NCI-H187 (cell line): ENCODE measurements at places on chromosomes 2 and 18.

GRCh38 chr2:48026865-48027264, 120.6 kb upstream of the FBXO11 start:
- no peak for DNase-seq

- no peak for DNase-seq
Observed at GRCh38 chr2:119694845-119695521, 16.0 kb downstream of the TMEM177 start.

- no peak for DNase-seq
Observed at GRCh38 chr18:13235981-13236380, 17.4 kb downstream of the LDLRAD4 start.

DNA sequence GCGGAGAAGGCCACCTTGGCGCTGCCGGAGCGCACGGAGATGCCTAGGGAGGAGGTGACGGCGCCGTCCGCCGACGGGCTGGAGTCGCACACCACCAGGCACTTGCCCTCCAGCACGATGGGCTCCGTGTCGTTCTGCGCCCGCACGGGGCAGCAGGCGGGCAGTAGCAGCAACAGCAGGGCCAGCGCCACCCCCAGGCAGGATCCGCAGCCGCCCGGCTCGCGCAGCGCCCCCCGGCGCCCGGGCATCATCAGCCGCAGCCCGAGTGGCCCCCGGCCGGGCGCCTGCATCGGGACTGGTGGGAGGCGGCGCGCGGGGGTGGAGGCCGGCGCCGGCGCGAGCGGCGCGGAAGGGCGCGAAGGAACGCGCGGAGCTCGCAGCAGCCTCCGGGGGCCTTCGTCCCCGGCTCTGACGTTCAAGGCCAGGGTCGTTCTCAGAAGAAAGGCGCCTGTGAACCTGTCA, 2.2 kb downstream of the CBLN2 start:
- no peak for DNase-seq

DNA sequence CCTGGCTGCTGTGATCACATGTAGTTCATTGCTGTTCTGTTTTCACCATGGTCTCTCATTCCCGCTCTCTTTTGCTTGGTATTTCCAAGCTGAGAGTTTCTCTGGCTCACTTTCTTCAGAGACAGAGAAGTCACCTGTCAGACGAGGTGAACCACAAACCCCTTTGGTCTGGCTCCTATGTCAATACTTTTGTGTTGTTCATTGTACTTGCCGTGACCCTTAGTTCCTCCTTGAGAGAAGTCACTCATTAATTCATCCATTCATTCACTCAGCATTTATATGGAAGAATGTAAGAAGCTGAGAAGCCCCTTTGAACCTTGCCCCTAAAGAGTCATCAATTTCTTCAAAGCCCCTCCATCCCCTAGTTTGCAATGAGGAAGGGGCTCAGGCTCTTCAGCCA, 15.2 kb downstream of the MCFD2 start:
- no peak for DNase-seq

- no peak for DNase-seq
Observed at GRCh38 chr2:169136885-169137534, 67.6 kb downstream of the DHRS9 start.

DNA sequence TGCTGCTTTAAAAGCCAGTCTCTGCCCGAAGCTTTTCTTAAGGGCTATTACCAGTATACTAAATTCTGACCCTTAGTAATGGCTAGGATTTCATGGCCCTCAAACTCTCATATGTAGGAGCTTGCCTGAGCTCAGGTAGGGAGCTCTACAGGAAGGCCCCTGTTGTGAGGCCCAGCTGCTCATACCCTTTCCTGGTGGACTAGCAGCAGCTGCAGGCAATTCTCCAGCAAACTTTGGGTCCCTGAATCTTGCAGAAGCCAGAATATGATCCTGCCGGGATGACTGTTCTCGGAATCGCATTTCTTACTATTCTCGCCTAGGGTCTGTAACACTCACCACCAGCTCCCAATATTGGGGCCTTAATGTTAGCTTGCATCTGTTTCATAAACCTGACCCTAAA, 106.4 kb upstream of the SERTAD2 start:
- no peak for DNase-seq

DNA sequence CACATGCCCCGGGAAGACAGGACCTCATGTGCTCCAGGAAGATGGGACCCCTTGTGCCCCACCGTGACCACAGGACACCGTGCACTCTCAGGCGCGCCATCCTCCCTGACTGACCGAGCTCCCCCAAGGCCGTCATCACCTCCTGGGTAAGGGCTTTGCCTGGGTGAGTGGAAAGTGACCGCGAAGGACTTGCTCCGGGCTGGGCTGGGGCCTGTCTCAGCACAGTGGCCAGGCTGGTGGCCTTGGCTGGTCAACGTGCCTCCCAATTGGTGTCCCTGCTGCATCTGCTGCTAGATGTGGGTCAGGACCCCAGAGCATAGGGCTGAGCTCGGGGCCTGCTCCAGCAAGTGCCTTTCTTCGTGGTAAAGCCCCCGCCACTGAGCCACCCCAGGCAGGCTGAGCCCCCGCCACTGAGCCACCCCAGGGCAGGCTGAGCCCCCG, 69.7 kb upstream of the CTDP1 start:
- DNase-seq = no peak

GRCh38 chr18:74303306-74303705, 11.5 kb upstream of the CYB5A start:
- no peak for DNase-seq

DNA sequence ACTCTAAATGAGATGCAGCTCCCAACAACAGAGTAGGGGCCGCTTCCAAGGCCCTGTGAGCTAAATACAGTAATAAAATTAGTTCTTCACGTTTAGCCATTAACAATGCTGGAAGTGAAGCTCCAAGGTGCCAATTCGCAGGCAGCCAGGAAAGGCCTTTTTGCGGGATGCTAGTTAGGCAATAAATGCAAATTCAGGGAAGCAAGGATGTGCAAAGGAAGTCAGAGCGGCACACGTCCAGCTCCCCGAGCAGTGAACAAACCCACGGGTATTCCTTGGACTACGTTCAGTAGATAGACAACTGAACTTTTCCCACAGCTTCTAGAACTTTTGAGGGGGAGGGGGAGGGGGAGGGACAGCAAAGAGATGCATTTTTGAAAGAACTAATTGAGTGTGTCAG, 6.9 kb downstream of the ZNF516 start:
- DNase-seq = no peak

GRCh38 chr2:46942143-46942526, 26.5 kb upstream of the MCFD2 start:
- DNase-seq = no peak

DNA sequence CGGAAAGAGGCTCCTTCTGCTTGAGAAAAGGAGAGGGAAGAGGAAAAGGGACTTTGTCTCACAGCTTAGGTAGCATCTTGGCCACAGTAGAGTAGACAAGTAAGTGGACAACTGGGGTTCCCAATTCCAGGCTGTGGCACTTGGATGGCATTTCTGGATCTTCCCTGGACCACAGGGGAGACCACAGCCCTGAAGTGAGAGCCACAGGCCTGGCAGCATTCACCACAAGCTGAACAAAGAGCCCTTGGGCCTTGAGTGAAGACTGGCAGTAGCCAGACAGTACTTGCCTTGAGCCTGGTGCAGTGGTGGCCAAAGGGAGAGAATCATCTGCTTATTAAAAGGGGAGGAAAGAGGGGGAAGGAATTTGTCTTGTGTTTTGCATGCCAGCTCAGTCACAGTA, 226.1 kb upstream of the KLHL14 start:
- DNase-seq = no peak
